Activated CD4-positive, alpha-beta memory T cell treated with anti-CD3 and anti-CD28 coated beads, Interleukin-2, amount 10 ng/mL, durations not matched to agents 7 days and 5 days (primary cell): ENCODE measurements at places on chromosomes 7 and 10. TPM values are rescaled to one million over a fixed set of nuclear protein-coding genes. Genes with fewer than 3 reads are reported as not detected.

DNA sequence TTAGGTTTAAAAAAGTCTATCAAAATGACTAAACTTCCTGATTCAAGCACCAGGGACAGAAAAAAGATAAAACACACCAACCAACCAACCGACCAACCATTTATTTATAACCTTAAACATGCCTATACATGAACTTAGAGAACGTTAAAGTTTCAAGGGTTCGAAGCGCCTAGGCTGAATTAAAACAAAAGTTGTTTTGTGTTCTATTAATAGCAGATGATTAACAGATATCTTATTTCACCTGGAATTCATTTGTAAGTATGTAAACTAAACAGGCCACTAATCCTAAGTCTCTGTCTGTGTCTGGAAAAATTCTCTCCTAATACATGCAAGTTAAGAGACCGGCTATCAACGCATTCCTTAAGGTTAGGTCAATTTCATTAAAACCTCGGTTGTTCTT, 1.4 kb downstream of the BAIAP2L1 start:
- peaks cover 24% of the 10 kb centered on the region for H3K27me3 ChIP-seq
- no peak for DNase-seq
- no peaks in the 10 kb centered on the region for H3K36me3 ChIP-seq
- H3K4me3 ChIP-seq, result peak overlapping the region; percentile 38
- peaks cover 7% of the 10 kb centered on the region for H3K4me1 ChIP-seq

The GRID2IP gene
- total RNA-seq, result 0.15 TPM

GRCh38 chr10:78248651-78249464, 215.2 kb downstream of the RPS24 start:
- no peaks in the 10 kb centered on the region for H3K36me3 ChIP-seq
- H3K4me3 ChIP-seq, result no peak overlapping the region
- peaks cover 8% of the 10 kb centered on the region for H3K27me3 ChIP-seq
- no peak overlapping the region for H3K27ac ChIP-seq
- peaks cover 29% of the 10 kb centered on the region for H3K4me1 ChIP-seq

GRCh38 chr7:87993269-87993668, 59.2 kb downstream of the ADAM22 start:
- no peak for DNase-seq
- H3K4me1 ChIP-seq, result no peaks in the 10 kb centered on the region
- no peak overlapping the region for H3K4me3 ChIP-seq
- no peaks in the 10 kb centered on the region for H3K36me3 ChIP-seq
- no peaks in the 10 kb centered on the region for H3K27me3 ChIP-seq
- H3K27ac ChIP-seq, result no peak overlapping the region

GRCh38 chr10:7908541-7909210, 90.4 kb downstream of the TAF3 start:
- H3K27ac ChIP-seq, result no peak overlapping the region
- H3K4me1 ChIP-seq, result no peaks in the 10 kb centered on the region
- H3K36me3 ChIP-seq, result no peaks in the 10 kb centered on the region
- H3K4me3 ChIP-seq, result no peak overlapping the region
- no peaks in the 10 kb centered on the region for H3K27me3 ChIP-seq
- DNase-seq, result no peak

- H3K27me3 ChIP-seq, result peaks cover 17% of the 10 kb centered on the region
- no peak overlapping the region for H3K27ac ChIP-seq
- DNase-seq, result peak; percentile 13
- no peak overlapping the region for H3K4me3 ChIP-seq
These were observed 34.6 kb downstream of the ANXA8 start for GRCh38 chr10:47449102-47449978.

GRCh38 chr7:38051786-38052185, 126.3 kb upstream of the STARD3NL start:
- H3K36me3 ChIP-seq, result no peaks in the 10 kb centered on the region
- no peak overlapping the region for H3K4me3 ChIP-seq

DNA sequence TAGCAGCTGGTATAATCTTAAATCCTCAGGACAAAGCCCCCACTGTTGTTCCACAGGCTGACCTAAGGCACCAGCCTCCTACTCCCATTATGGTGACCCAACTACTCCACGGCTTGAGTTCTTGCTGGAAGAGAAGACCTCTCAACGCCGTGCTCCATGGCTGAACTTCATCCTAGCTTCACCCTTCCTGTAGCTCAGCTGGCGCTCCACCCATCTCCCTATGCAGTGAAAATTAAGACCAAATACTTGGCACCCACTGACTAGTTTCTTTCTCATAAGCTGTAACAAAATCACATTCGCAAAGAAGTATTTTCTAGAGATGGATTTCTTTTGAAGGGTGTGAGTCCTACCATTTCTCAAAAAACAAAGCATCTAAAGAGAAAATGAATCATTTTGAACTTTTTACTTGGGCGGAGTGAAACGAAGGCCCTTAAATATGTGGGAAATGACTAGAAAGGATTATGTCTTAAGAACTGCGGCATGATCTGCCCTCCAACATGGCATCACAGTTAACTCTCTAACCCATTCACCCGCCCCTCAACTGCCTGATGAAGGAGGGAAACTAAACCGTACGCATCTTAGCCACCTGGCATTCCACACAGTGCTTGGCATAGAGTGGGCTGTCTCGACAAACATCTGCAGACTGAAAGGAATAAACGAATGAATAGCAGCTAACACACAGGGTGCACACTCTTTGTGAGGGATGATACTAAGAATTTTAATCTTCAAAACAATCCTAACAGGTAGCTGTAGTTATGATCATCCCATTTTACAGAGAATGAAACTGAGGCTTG, 32.7 kb downstream of the GFRA1 start:
- no peaks in the 10 kb centered on the region for H3K4me1 ChIP-seq
- no peaks in the 10 kb centered on the region for H3K36me3 ChIP-seq
- H3K27ac ChIP-seq, result no peak overlapping the region
- H3K4me3 ChIP-seq, result no peak overlapping the region

The PNLIPRP1 gene
- not detected for total RNA-seq

The AGBL3 gene
- total RNA-seq, result 2.8 TPM

DNA sequence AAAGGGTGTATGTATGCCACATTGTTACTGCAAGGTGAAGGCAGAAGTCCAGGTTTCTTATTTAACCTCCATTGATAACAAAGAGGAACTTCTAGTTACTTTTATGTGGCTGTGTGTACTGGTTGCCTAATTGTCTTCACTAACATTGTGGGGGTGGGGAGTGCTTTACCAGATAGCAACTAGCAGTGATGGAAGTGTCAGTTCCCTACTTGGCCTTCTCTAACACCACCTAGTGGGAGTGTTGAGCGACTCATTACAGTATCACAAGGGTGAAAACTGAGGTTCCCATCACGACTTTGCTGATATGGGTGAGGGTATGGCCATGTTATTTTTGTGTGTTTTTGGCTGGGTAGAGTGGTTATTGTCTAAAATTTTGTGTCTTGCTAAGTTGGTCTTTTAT, 274.4 kb downstream of the THSD7A start:
- H3K4me1 ChIP-seq, result no peaks in the 10 kb centered on the region
- no peaks in the 10 kb centered on the region for H3K27me3 ChIP-seq
- H3K4me3 ChIP-seq, result no peak overlapping the region
- no peak for DNase-seq
- no peaks in the 10 kb centered on the region for H3K36me3 ChIP-seq
- H3K27ac ChIP-seq, result no peak overlapping the region

DNA sequence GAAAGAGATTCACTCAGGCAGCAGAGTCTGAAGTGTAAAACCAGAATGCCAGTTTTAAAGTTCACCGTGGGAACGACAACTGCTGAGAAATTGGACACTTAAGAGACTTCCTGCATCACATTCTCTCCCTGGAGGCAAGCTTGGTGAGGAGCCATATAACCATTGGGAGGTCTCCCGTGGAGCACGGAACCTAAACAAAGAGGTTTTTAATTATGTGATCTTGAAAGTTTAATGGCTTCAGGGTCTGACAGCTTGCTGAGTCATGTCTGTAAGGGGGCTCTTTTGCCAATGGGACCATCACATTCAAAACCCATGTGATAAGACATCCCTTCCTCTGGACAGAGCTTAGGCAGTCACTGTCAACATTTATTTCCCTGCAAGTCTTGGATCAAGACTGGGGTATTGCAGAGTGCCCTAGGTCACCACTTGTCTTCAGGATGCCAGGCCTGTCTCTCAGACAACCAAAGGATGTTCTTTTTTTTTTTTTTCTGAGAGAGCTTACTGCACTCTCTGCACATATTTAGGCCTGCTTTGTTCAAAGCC, 674.4 kb downstream of the TYW1 start:
- H3K4me1 ChIP-seq, result no peaks in the 10 kb centered on the region
- no peak overlapping the region for H3K27ac ChIP-seq
- no peaks in the 10 kb centered on the region for H3K27me3 ChIP-seq
- DNase-seq, result no peak

The RNF148 gene
- total RNA-seq, result not detected

The PLPP4 gene
- not detected for total RNA-seq

- no peaks in the 10 kb centered on the region for H3K27me3 ChIP-seq
- H3K4me1 ChIP-seq, result peaks cover 34% of the 10 kb centered on the region
- DNase-seq, result no peak
- H3K27ac ChIP-seq, result no peak overlapping the region
These were observed 4.6 kb downstream of the POLM start for GRCh38 chr7:44077681-44078091.

DNA sequence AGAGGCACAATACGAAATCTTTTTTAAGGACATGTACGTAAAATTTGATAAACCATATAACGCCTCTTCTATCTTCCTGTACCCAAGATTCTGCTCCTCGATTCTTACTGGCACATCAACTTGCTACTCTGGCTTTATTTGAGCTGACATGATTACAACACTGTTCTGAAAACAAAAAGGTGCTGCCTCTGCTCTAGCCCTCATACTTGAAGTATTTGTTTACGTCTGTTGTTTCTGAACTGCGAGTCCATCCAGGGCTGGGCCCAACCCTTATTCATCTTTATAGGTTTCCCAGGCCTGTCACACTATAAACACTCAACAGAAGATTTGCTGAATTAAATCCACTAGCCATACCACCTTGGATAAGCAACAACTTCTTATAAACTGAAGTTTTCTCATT, 96.2 kb upstream of the SVIL start:
- H3K4me1 ChIP-seq, result peaks cover 12% of the 10 kb centered on the region
- H3K36me3 ChIP-seq, result peaks cover 4% of the 10 kb centered on the region
- DNase-seq, result no peak

DNA sequence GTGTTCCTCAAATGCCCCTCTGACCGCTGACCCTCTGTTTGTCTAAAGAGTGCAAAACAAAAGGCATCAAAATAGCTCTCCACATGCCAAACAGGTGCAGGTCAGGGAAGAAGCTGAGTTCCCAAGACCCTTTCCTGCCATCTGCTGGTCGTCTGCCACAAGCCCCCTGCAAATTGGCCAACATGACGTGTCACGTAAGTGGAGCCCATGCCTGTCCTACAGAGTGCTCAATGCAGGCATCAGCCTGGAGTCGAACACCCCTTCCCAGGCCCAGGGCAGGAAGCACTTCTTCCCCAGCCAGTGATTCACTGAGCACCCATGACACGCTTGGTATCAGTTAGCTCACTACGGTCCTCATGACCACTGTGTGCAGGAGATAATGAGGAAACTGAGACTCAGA, 14.1 kb downstream of the TMEM72 start:
- no peak overlapping the region for H3K27ac ChIP-seq
- no peaks in the 10 kb centered on the region for H3K4me1 ChIP-seq
- H3K4me3 ChIP-seq, result no peak overlapping the region
- H3K27me3 ChIP-seq, result no peaks in the 10 kb centered on the region
- DNase-seq, result no peak
- no peaks in the 10 kb centered on the region for H3K36me3 ChIP-seq

The LRRC18 gene
- not detected for total RNA-seq

The ZMIZ1 gene
- total RNA-seq, result 46.9 TPM

DNA sequence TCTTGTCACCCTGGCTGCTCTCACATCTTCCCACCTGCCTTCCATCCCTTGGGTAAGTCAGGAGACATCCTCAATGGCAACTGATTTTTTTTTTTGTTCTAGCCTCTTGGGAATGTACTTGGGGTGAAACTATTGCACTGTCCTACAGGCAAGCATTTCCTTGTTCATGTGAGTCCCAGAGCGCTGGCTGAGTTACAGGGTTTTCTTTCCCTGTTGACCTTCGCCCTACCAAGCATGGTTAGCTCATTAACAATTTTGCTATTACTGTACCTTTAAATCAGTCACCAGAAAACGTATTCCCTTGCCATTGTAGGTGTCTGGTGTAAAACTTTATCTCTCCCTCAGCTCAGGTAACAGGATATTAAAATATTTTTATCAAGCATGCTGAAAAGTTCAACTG, 98.9 kb downstream of the PRLHR start:
- no peaks in the 10 kb centered on the region for H3K4me1 ChIP-seq
- no peak for DNase-seq
- no peaks in the 10 kb centered on the region for H3K36me3 ChIP-seq
- H3K4me3 ChIP-seq, result no peak overlapping the region
- no peak overlapping the region for H3K27ac ChIP-seq

GRCh38 chr10:60901561-60902235, 42.3 kb downstream of the RHOBTB1 start:
- no peaks in the 10 kb centered on the region for H3K36me3 ChIP-seq
- no peak overlapping the region for H3K4me3 ChIP-seq
- no peak overlapping the region for H3K27ac ChIP-seq
- H3K27me3 ChIP-seq, result peaks cover 4% of the 10 kb centered on the region

The TMEM270 gene
- not detected for total RNA-seq

DNA sequence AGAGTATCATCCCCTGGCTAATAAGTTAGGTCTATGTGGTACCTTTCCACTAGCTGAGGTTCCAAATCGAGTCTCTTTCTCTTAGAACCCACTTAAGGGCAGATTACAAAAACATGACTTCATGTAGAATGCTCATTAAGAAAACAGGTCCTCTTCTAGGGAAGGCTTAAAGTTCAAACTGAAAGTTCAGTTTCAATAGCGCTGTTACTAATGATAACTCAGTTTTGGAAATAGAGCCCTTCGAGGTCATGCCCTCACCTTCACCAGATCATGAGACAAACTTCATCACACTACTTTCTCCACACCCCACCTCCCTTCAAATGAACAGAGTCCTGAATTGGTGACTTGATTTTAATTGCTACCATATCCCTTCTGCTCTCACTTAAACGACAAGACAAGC, 26.2 kb downstream of the HGF start:
- no peak for DNase-seq
- no peak overlapping the region for H3K27ac ChIP-seq
- H3K27me3 ChIP-seq, result no peaks in the 10 kb centered on the region
- no peaks in the 10 kb centered on the region for H3K4me1 ChIP-seq
- no peak overlapping the region for H3K4me3 ChIP-seq

The MYPN gene
- total RNA-seq, result not detected

The GIMAP5 gene
- total RNA-seq, result 84.3 TPM

DNA sequence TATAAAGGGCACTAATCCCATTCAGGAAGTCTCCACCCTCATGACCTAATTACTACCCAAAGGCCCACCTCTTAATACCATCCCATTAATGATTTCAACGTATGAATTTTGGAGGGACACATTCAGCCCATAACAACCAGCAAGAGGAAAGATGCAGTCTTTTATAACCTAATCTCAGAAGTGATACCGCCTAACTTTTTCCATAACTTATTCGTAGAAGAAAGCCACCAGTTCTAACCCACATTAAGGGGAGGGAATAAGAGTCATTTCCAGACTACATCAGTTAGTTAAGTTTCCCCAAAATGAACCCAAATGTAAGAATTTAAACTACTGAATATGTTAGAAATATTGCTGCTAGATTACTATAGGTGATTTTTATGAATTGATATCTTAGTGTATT, 32.1 kb upstream of the LHFPL3 start:
- DNase-seq, result no peak
- H3K27me3 ChIP-seq, result peaks cover 3% of the 10 kb centered on the region
- no peak overlapping the region for H3K4me3 ChIP-seq
- H3K36me3 ChIP-seq, result no peaks in the 10 kb centered on the region
- H3K4me1 ChIP-seq, result no peaks in the 10 kb centered on the region

- no peaks in the 10 kb centered on the region for H3K27me3 ChIP-seq
- H3K4me1 ChIP-seq, result no peaks in the 10 kb centered on the region
- DNase-seq, result no peak
- H3K36me3 ChIP-seq, result no peaks in the 10 kb centered on the region
- H3K27ac ChIP-seq, result no peak overlapping the region
These were observed 408.0 kb downstream of the PLXNA4 start for GRCh38 chr7:132168239-132168638.
